ENCODE measurements at places on chromosomes 16 and 17.

DNA sequence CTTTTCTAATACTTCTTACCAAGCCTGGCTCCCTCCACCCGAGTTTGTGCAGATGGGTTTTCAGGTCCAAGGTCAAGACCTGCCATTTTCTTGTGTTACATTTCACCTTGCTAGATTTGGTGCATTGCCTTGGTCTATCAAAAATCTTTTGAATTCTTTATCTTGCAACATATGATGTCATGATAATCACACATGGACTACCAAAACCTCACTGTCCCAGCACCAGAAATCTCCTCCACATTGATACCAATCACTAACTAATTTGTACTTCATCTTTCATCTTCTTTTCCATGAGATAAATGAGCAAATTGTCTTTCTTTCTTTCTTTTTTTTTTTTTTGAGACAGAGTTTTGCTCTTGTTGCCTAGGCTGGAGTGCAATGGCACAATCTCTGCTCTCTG, 33.0 kb upstream of the ZFHX3 start:
- H3K4me1 ChIP-seq = no peaks in the 10 kb centered on the region
- no peaks in the 10 kb centered on the region for H3K27me3 ChIP-seq
- H3K4me3 ChIP-seq = no peak overlapping the region
- no peaks in the 10 kb centered on the region for H3K36me3 ChIP-seq
- no peak overlapping the region for H3K27ac ChIP-seq

DNA sequence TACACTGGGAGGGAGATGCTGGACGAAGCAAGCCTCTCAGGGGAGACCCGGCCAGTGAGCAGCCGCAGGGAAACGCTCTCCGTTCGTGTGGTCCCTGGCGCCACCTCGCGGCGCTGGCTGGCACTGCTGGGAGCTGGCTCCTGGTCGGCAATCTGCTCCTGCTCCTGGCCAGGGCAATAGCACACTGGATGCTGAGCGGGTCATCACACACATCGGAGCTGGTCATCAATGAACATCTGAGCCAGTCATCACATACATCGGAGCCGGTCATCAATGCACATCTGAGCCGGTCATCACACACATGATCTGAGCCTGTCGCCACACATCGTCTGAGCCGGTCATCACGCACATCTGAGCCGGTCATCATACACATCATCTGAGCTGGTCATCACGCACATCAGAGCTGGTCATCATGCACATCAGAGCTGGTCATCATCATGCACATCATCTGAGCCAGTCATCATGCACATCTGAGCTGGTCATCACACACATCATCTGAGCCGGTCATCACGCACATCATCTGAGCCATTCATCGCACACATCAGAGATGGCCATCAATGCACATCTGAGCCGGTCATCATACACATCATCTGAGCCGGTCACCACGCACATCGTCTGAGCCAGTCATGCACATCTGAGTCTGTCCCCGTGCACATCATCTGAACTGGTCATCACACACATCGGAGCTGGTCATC, 217.3 kb downstream of the RBFOX3 start:
- no peak overlapping the region for H3K4me3 ChIP-seq
- no peaks in the 10 kb centered on the region for H3K4me1 ChIP-seq
- no peaks in the 10 kb centered on the region for H3K36me3 ChIP-seq
- peak; percentile 48 for DNase-seq
- H3K27ac ChIP-seq = no peak overlapping the region

GRCh38 chr17:28471531-28472342, 1.7 kb upstream of the SLC13A2 start:
- H3K27ac ChIP-seq = no peak overlapping the region
- no peak overlapping the region for H3K4me3 ChIP-seq
- DNase-seq = no peak
- no peaks in the 10 kb centered on the region for H3K4me1 ChIP-seq
- H3K27me3 ChIP-seq = no peaks in the 10 kb centered on the region
- H3K36me3 ChIP-seq = no peaks in the 10 kb centered on the region

GRCh38 chr17:79844869-79845600, 5.8 kb upstream of the CBX4 start:
- no peak overlapping the region for H3K27ac ChIP-seq
- H3K36me3 ChIP-seq = no peaks in the 10 kb centered on the region
- H3K4me1 ChIP-seq = peaks cover 53% of the 10 kb centered on the region
- H3K27me3 ChIP-seq = peaks cover 7% of the 10 kb centered on the region
- H3K4me3 ChIP-seq = no peak overlapping the region

DNA sequence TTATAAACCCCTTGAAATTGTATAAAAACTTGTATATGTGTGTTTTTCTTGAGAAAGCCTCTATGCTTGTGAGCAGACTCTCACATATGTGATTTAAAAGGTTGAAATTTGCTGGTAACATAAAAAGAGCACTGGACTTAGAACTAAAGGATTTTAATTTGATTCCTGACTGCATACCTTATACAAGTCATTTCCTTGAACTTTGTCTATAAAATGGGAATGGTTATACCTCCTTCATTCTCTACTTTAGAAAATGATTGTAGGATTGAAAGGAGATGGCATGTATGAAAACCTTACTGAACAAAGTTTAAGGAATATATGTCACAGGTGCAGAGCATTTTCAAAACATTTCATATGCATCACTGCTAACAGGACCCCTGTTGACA, 10.4 kb upstream of the ARL2BP start:
- H3K27me3 ChIP-seq = no peaks in the 10 kb centered on the region
- no peak overlapping the region for H3K27ac ChIP-seq
- no peak for DNase-seq
- no peaks in the 10 kb centered on the region for H3K4me1 ChIP-seq
- H3K4me3 ChIP-seq = no peak overlapping the region

- no peak for DNase-seq
- H3K27ac ChIP-seq = no peak overlapping the region
- H3K4me1 ChIP-seq = no peaks in the 10 kb centered on the region
- no peak overlapping the region for H3K4me3 ChIP-seq
These were observed 267.9 kb downstream of the CBLN1 start for GRCh38 chr16:49013727-49014080.

- peaks cover 14% of the 10 kb centered on the region for H3K4me1 ChIP-seq
- peaks cover 4% of the 10 kb centered on the region for H3K36me3 ChIP-seq
- H3K27ac ChIP-seq = no peak overlapping the region
- H3K27me3 ChIP-seq = no peaks in the 10 kb centered on the region
- DNase-seq = no peak
These were observed 536 bp upstream of the PLD2 start for GRCh38 chr17:4806456-4806776.

DNA sequence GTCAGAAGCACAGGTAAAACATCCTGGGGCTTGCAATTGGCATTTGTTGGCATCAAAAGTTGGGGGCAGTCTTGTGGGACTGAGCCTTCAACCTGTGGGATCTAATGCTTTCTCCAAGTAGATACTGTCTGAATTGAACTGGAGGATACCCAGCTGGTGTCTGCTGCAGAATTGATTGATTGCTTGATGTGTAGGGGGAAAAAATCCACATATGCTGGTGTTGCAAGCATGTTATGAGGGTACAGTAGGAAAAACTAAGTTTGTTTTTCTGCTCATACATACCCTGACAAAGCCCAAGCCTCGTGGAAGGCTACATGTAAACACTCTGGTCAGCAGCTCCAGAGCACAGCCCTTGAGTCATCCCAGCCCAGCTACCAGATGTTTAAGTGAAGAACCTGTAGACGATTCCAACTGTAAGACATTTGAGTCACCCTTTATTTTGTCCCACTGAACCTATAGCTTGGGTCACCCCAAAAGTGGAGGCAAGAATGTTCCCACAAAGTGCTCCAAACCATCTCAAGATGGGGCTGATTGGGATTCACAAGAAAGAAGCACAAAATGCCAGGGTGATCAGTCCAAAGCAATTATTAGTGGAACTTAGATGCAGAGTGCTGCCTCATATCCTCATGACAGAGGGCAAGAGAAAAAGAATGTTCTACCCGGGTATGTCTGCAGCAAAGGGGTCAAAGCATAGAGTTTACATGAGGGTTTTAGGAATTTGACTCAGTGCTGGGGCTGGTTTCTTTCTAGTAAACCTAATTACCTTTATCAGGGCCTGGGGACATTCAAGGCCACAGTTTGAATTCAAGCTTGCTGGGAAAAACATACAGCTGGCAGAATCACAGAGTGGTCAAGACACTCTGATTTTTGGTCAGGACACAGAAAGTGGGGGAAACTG, 9.6 kb upstream of the APPBP2 start:
- DNase-seq = no peak
- H3K27ac ChIP-seq = no peak overlapping the region
- H3K27me3 ChIP-seq = no peaks in the 10 kb centered on the region
- no peaks in the 10 kb centered on the region for H3K36me3 ChIP-seq
- H3K4me3 ChIP-seq = no peak overlapping the region

DNA sequence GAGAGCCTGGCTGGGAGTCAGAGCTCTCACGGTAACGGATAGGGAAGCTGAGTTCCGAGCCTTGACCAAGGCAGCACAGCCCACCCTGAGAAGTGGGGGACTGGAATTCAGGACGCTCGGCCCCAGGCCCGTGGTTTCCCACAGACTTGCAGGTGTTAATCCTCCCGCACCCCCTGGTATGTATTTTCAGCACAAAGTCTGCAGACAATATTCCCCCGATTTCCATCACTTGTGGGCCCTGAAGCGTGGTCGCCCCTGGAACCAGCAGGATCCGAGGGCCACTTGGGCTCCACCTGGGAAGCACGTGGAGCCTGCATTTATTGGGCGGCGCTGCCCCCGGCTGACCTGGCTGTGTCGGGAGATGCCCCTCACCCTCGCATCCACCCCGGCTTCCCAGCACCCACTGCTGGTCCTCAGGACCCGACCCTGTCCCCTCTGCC, 60.2 kb downstream of the WSB1 start:
- H3K36me3 ChIP-seq = no peaks in the 10 kb centered on the region
- DNase-seq = no peak
- peak overlapping the region; percentile 62 for H3K4me3 ChIP-seq
- H3K27me3 ChIP-seq = no peaks in the 10 kb centered on the region

DNA sequence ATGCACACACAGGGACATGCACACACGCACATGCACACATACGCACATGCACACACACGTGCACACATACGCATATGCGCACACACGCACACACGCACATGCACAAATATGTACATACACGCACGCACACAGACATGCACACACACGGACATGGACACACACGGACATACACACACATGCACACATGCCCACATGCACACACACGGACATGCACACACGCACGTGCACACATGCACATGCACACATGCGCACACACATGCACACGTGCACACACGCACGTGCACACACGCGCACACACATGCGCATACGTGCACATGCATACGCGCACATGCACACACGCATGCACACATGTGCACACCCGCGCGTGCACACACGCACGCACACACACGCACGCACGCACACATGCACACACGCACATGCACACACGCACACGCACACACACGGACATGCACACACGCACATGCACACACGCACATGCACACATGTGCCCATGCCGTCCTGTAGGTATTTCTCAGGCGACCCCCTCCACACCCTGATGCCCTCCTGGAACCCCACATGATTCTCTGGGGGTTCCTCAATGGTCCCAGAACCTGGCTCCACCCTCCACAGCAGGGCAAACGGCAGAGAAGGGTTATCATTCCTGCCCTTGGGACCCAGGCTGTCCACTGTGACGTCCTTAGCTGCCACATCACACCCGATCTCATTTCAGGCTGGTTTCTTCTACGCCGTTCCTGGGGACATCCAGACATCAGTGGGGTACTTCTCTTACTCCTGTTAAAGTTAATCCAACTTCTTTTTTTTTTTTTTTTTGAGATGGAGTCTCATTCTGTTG, 9.6 kb upstream of the RBFOX3 start:
- H3K4me3 ChIP-seq = no peak overlapping the region
- no peaks in the 10 kb centered on the region for H3K4me1 ChIP-seq
- no peaks in the 10 kb centered on the region for H3K27me3 ChIP-seq

DNA sequence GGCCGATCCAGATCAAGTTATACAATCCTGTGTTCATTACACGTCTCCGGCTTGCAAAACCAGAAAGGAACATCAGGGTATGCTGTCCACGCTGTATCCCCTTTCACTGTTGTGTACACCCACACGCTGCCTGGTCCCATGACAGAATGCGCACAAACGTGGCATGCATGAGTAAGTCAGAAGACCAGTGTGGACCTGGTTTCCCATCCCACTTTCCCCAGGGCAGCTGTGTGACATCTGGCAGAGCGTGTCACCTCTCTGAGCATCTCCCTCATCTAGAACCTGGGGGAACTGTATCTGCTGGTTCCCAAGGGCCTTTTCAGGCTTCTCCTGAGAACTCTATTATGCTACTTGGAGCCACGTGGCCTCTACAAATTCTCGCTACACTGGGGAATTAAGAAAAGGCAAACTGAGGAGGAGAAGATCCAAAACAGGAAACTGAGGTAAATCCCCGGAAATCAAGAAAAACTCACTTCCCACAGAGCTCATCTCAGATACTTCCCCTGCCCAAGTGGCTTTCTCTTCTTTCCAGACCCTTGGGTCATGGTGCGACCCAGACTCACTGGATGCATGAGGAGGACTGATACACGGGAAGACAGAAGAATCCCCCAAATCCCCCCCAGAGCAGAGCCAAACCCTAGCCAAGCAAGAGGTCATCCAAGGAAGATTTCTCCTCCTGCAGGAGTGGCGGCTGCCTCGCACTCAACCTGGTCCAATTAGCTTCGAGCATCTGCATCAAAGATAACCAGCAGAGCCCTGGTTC, 139.3 kb downstream of the GAS7 start:
- no peak overlapping the region for H3K4me3 ChIP-seq
- DNase-seq = no peak
- H3K36me3 ChIP-seq = no peaks in the 10 kb centered on the region

DNA sequence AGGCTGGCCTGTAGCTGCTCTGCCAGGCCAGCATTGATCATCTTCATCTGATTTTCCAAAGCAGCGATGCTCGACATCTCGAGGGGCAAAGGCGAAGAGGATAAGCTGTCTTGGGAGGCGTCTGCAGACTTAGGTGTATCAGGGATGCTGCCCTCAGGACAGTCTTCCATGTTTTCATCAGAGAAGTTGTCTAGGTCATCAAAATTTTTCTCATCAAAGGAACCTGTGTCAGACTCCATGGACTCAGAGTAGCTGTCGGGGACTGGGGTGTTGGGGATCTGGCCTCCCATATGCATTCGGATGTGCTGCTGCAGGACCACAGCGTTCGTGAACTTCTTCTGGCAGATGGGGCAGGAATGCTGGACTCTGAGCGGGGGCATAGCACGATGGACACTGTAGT, 11.5 kb downstream of the SALL1 start:
- peaks cover 2% of the 10 kb centered on the region for H3K27me3 ChIP-seq
- H3K27ac ChIP-seq = no peak overlapping the region
- no peak overlapping the region for H3K4me3 ChIP-seq
- no peaks in the 10 kb centered on the region for H3K36me3 ChIP-seq
- DNase-seq = no peak
- no peaks in the 10 kb centered on the region for H3K4me1 ChIP-seq
